ENCODE measurements at places on chromosomes 12 and 14. TPM values are rescaled to one million over a fixed set of nuclear protein-coding genes. Genes with fewer than 3 reads are reported as not detected.

Gene SLCO1A2
- not detected for total RNA-seq

Gene GLIPR1L2
- 0.13 TPM for total RNA-seq

Gene RNFT2
- total RNA-seq, result 2.8 TPM

Gene ESR2
- 0.08 TPM for total RNA-seq

Gene MEG3
- 41.2 TPM for total RNA-seq

Gene CAPZA3
- total RNA-seq, result not detected

Gene KIF26A
- total RNA-seq, result 3.9 TPM

Gene COCH
- 25.2 TPM for total RNA-seq

Gene PELI2
- 0.73 TPM for total RNA-seq

Gene SYNE2
- total RNA-seq, result 10.3 TPM

Gene OR4E2
- total RNA-seq, result not detected

Gene ADCK1
- total RNA-seq, result 6.0 TPM

Gene DNAJC22
- total RNA-seq, result 22.7 TPM

Gene RAPGEF3
- 0.54 TPM for total RNA-seq

Gene ANG
- total RNA-seq, result 11.3 TPM

Gene RASSF9
- 1.4 TPM for total RNA-seq

Gene CLEC6A
- not detected for total RNA-seq

Gene TEX22
- total RNA-seq, result 0.36 TPM

Gene ANO2
- total RNA-seq, result not detected

Gene TMEM179
- total RNA-seq, result 0.38 TPM

Gene GYS2
- total RNA-seq, result not detected

Gene KLRB1
- not detected for total RNA-seq

Measured in A549 treated with Hydrocortisone at 1 μM for 4 hours (cell line).